ENCODE measurements at places on chromosomes 3 and 15. TPM values are rescaled to one million over a fixed set of nuclear protein-coding genes. Genes with fewer than 3 reads are reported as not detected.
A peak's percentile ranks its signal among the peaks of the same experiment; 100 is the strongest.

DNA sequence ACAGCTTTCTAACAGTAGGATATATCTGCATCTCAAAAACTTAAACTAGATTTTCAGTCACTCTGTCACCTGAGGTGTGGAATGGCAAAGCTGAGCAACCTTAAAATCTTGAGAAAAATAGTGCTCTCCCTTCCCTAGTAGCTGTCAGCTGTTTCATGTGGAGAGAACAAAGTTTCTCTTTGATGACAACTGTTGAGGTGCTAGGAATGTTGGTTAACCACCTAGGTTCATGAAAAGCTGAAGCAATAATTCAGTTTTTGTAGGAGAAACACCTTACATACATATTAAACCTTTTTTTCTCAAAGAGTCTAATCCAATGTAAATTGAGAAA lies 40.8 kb downstream of the TCF12 start:
- DNase-seq, result no peak

- DNase-seq, result no peak
Observed at GRCh38 chr3:197524128-197524527, 31.6 kb downstream of the BDH1 start.

DNA sequence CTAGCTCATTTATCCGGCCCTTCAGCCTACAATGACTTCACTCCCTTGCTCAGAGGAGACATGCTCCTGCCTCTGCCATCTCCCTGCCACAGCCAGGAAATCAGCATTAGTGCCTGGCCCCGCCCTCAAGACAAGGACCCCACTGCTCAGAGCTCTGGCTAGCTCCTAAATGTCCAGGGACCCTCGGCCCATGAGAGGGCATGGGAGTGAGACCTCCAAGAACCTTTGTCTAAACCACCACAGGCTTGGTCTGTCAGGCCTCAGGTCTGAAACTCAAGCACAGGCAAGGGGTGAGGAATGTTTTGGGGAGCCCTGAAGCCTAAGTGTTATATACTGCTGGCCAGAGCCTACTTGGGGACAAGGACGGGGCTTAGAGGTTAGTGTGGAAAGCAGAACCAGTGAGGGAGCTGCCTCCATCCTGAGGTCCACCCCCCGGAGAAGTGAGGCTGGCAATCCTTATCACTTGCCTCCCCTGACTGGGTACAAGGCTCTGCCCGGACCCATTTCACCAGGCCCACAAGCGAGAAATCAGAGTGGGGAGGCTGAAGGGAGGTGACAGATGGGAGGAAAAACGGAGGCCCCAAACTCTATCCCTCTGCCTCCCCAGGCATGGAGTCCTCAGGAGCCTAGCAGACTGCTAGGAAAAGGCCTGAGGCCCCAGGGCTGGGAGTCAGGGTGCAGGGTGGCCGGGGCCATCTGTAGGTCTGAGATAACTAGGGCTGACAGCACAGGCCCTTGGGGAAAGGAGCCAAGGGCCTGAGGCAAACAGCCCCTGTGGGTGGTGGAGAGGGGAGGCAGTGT lies 18.8 kb downstream of the SHF start:
- no peak for DNase-seq

The OR5H1 gene
- not detected for total RNA-seq

DNA sequence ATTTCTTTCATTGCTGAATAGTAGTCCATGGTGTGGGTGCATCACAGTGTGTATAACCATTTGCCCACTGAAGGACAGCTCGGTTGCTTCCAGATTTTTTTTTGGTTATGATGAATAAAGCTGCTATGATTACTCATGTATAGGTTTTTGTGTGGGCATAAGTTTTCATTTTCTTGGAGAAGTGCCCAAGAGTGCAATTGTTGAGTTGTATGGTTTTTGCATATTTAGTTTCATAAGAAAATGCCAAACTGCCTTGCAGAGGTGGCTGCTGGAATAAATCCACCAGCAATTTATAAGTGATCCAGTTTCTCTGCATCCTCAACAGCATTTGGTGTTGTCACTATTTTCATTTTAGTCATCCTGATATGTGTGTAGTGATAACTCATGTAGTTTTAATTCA lies 8.4 kb upstream of the SPESP1 start:
- no peak for DNase-seq

The TMCO5A gene
- total RNA-seq, result not detected

GRCh38 chr3:64220161-64220914 lies 4.9 kb downstream of the PRICKLE2 start:
- DNase-seq, result no peak

The IQCF5 gene
- not detected for total RNA-seq

DNA sequence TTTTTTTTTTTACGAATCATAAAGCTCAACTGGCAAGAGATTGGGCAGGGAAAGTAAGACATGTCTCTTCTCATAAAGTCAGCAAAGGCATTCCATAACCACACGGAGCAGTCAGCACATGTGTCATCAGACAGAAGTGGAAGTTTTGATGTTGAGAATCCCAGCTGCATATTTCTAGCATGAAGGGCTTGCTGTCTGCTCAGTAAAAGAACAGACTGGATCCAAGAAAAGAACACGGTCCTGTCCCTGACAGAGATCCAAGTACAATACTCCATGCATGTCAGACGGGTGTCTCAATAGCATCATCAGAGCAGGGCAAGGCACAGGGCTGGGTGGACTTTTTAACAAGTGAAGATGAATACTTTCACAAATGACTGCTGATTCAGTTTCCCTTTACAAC lies 38.2 kb downstream of the ABI3BP start:
- DNase-seq, result no peak

DNA sequence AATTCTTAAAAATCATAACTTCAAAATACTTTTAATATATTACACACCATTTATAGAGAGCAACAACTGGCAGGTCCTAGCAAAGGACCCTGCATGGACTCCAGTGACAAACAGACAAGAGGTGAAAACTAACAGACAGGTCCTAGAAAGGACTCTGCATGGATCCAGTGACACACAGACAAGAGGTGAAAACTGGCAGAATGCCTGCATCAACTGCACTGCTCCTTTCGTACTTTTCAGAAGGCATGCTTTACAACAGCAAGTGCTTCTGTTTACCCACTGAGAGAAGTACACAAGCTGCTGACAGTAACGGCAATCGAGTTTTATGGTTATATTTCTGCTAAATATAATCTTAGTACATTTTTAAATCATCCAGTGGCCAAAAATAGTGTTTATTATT lies 24.3 kb upstream of the GP5 start:
- no peak for DNase-seq

The ACSBG1 gene
- not detected for total RNA-seq

GRCh38 chr15:48930735-48931134 lies 33.0 kb downstream of the SHC4 start:
- no peak for DNase-seq

The RNU5B-1 gene
- total RNA-seq, result not detected

GRCh38 chr3:21435871-21436270 lies 315.1 kb downstream of the ZNF385D start:
- peak; percentile 78 for DNase-seq
